ENCODE measurements at places on chromosomes 6 and 20.

DNA sequence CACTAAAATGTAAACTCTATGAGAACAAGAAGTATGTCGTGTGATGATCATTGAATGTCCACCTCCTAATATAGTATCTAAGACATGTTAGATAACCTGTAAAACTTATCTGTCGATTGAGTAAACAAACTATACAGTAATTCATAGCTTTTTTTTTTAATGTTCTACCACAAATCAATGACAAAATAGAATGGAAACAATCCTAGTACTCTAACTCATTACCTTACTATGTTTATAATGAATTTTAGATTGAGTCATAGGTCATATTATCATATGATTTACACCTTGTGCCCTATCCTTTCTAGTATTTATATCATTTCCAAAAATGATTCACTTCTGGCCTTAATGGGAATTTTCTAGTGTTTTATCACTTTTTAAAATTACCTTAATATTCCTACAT is 6.1 kb downstream of the VTA1 start:
- no peak for DNase-seq

GRCh38 chr6:43931201-43931600 is 161.2 kb downstream of the VEGFA start:
- DNase-seq: no peak

DNA sequence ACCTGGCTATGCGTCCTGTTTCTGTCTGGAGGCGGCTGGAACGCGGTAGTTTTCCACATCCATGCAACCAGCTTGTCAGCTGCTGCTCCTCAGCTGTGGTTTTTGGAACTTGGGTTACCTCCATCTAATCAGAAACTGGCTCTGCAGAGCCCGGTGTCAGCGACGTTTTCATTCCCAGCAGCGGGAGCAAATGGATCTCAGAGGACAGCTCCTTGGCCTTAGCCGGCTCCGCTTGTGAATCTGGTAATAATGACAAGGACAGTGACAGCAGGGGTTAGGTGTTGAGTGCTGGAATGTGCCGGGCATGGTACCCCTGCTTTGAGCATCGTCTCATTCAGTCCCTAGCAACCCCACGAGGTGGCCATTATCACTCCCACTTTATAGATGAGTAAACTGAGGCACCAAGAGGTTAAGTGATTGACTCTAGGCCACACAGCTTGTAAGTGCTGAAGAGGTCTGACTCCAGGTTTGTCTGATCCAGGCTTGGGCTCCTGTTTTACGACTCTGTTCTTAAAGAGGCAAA is 1.3 kb downstream of the SLCO4A1 start:
- no peak for DNase-seq

DNA sequence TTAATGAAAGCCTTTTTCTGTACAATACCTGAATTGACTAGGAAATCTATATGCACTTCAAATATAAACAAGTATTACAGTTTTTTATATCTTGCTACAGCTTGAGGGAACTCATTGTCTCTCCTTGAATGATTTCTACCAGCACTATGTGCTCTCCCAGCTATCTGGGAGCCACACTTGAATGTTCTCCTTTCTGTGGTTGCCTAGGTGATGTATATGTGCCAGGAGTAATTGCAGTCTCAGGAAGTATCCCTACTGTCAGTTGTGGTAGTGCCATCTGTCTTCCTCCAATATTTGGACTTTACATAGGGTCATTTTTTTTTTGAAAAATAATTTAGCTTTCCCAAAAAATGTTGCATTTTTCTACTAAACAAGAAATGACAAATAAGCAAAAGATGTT is 288.0 kb upstream of the PLCB4 start:
- no peak for DNase-seq

DNA sequence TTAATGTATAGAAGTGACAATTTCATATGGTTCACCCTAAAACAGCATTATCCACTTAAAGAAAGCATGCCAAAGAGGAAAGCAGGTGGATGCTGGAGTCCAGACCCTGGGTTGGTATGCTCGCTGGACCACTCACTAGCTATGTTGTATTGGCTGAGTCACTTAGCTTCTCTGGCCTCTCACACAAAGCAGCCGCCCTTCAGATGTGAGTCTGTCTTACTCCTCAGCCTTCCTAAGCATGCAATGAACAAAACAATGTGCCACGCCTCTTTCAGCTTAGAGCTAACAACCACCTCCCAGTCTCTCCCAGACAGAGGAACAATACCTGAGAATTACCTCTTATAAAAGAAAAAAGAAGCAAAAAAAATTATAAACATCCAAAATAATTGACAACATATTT is 29.4 kb downstream of the SIM1 start:
- DNase-seq: no peak

GRCh38 chr6:156994215-156995076 is 217.3 kb downstream of the ARID1B start:
- no peak for DNase-seq

DNA sequence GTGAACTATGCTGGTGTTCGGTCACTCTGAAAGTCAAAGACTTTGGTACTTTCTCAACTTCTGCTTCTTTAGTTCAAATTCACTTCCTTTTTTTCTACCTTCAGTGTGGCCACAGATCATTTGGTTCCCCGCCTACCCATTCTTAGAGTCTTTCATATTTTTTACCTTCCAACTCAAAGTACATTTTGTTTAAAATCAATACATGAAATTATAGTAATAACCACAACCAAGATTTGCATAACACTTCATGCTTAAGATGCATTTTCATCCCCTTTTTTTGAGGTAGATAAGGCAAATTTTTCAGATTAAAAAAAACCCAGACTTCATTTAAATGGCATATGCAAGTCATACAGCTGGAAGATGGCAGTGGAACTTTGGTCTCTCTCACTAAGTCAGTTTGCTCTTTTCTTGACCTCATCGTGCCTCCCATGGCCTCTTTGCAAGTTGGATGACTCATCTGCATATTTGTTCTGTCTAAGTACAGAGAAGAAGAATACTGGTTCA is 11.9 kb upstream of the CNR1 start:
- no peak for DNase-seq

DNA sequence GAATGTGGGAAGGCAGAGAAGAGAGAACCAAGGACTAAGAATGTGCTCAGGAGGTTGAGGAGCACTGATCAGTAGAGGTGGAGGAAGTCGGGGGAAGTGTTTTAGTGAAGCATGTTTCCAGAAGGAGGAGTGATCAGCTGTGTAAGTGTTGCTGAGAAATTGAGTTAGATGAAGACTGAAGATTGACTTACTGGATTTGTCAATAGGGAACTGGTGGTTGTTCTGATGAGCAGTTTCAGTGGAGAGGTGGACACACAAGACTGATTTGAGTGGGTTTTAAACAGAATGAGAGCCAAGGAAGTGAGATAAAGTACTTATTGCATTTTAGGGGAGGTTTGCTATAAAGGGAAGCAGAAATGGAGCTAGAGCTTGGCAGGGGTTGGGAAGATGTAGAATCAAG is 182.6 kb downstream of the CDKAL1 start:
- no peak for DNase-seq

DNA sequence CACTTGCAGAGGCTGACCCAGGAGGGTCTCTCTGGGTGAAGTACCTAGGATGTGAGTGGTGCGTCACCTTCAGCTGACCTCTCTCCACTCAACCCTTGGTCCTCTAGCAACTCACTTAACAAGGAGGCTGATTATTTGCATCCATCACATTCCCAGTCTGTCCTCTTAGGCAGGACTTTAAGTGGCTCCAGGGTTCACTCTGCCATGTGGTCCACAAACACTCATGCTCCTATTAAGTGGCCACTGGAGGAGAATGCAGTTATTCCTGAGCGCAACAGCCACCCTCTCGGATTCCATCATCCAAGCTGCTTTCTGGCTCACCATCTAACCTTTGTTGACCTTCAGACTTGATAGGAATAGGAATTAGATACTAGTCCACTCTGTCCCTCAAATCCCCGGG is 61.1 kb upstream of the SCAF8 start:
- no peak for DNase-seq

DNA sequence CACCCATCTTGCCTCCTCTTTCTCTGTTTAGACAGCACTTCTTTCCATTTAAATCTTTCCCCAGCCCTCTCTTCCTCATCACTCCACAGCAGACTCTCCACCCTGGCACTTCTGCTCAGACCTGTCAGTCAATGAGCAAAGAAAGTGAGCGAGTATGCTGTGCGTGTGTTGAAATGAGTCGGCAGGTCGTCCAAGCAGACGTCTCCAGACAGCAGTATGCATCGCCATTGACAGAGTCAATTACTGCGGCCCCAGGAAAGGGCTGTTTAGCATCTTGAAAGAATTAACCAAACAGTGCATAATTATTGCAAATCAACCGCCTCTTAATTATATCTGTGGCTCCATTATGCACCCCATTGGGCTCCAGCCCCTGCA is 54.8 kb upstream of the KCNG1 start:
- DNase-seq: no peak

DNA sequence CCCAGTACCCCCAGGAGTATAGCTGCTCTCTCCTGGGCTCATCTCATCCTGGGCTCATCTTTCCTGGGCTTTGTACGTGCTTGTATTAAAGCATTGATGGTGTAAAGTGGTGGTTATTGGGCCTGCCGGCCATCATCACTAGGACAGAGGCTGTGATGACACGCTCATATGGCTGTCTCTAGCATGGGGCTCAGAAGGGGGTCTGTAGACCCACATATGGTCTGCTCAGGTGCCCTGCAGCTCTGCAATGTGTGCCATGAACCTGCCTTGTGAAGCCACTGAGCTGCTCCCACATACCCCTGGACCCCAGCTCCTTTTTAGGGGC is 143.4 kb downstream of the CDC5L start:
- no peak for DNase-seq

DNA sequence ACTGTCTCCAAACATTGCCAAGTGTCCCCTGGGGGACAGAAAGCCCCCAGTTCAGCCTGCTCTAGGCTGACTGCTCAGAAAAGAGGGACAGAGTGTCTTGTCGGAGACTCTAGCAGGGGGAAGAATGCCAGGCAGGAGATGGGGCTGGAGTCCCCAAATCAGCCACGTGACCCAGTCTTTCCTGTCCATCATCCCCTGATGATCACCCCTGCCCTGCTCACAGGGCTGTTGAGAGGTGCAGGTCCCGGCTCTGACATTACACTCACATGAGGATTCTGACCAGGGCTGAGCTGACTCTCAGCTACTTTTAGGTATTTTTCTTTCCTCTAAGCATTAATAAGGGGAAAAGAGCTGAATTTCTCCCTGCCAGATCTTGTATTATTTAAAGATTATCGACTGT is 115.8 kb downstream of the SULF2 start:
- no peak for DNase-seq

DNA sequence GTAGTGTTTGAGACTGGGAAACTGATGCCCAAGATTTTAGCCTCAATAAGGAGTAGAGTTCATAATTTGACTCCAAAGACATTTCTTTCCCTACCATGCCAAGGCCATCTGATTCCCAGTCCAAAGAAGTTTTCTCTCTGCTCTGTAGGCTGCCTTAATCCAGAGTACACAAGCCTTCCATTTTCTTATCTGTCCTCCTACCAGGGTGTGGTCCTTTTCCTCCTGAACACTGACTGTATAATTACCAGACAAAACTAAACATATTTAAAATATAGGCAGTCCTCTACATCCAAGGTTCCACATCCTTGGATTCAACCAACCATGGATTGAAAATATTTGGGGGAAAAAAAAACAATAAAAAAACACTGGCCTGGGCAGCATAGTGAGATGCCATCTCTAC is 108.4 kb downstream of the SLC16A10 start:
- DNase-seq: peak; percentile 45

GRCh38 chr6:32175322-32175710 is 568 bp downstream of the AGPAT1 start:
- no peak for DNase-seq

DNA sequence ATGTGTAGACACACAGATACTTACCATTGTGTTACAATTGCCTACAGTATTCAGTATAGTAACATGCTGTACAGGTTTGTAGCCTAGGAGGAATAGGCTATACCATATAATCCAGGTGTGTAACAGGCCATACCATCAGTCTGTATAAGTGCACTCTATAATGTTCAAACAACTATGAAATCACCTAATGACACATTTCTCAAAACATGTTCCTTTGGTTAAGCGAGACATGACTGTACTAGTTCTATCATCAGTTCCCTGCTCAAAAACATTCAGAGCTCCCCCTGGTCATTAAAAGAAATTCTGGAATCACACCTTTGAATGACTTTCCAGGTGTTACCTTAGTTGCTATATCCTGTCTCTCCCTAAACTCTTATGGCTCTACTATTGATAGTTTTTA is 70.4 kb upstream of the SLC2A12 start:
- no peak for DNase-seq

- no peak for DNase-seq
These were observed 30.2 kb downstream of the FAM229B start for GRCh38 chr6:112117554-112117953.

DNA sequence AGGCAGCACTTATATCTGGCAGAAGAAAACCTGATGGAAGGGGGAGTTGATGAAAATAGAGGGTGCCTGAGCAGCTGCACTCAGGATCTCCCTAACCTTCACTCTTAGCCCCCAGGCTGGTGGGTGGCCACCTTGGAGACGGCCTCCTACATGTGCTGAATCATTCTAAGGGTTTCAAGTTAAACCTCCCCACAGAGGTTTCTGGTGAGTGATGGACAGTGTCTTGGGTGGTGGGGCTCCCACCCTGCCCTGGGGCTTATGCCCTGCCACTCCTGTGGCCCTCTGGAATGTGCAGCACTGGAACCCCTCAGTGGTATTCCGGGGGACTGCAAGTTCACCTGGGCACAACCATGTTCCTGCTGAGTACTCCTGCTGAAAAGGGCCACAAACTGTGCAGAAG is 357.2 kb downstream of the CD83 start:
- peak; percentile 40 for DNase-seq
